ENCODE measurements at places on chromosomes 5 and 9.

DNA sequence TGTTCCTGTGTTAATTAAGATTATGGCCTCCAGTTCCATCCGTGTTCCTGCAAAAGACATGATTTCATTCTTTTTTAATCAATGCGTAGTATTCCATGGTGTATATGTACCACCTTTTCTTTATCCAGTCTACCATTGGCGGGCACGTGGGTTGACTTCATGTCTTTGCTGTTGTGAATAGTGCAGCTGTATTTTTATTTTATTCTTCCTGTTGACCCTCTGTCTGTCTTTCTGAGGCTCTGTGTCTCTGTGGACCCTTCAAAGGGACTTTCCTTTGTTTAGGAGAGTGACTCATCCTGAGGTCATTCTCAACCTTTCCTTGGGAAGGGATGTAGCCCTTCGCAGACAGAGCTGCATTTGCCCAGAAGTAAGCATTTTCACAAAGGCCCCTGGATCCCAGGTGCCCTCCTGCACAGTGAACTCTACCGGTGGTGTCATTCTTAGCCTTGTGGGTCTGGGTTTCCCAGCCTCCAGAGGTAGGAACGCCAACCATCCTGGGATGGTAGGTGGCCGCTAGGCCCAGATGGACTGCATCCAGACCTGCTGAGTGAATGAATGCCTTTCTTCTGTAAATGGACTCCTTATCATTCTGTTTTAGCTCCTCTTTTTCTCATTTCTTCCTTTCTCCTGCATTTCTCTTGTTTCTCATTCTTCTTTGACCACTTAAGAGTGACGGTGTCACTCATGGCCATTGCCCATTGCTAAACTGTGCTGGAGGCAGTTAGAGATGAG lies 22.4 kb downstream of the TRIO start:
- no peak for DNase-seq

- DNase-seq: no peak
These were observed 46.1 kb upstream of the RIC1 start for GRCh38 chr9:5582835-5583195.

DNA sequence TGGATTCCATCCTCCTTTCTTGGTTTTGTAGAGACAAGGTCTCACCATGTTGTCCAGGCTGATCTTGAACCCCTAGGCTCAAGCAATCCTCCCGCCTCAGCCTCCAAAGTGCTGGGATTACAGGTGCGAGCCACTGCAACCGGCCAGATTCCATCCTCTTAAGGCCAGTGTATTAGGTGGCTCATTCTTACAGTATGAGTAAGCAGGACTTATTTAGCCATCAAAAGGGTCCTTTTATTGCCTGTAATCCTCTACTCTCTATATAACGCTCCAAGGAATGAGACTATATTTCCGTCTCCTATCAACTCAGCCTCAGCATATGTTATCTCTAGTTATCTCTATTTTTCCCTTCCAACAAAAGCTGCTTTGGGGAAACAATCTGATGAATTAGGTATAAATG lies 3.0 kb upstream of the ERBIN start:
- DNase-seq: no peak

DNA sequence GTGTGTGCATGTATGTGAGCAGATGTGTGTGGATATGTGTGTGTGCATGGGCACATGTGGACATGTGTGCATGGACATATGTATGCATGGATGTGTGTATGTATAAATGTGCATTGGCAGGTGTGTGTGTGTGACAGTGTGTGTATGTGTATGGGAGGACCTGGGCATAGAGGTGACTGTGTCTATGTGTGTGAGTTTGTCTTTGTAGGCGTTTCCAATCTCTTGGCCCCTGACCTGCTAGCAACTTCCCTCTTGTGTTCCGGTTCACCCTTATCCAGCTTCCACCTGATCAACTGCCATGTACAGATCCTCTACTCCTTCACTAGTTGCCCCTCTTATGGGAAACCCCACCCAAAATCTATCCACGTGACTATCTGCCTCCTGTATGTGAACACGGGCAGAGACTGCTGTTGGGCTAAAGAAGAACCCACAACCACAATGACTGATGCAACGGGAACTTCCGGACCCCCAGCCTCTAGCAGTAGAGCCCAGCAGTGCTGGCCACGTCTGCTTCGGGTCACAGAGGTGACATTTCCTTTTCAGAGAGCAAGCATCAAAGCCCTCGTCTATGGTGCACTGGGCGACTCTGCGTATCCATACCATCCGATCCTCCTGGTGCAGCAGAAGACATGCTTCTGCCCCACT lies 24.9 kb upstream of the GADD45G start:
- DNase-seq: no peak

DNA sequence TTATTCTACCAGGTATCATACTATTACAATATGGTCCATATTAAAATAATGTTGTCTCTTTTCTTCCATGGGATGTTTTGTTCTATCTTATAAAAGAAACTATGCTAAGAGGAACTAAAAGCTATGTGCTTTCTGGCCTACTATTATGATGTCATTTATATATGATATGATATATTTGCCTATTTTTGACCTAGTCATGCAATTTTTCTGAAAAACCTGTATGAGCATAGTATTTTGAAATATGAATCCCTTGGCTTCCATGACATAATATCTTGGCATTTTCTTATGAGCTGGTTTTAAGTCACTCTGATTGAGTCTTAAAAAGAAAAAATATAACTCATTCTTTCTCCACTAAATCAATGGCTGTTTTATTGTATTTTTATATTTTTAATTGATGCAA lies 60.7 kb downstream of the MAN2A1 start:
- no peak for DNase-seq

- DNase-seq: no peak
These were observed 16.2 kb downstream of the PBX3 start for GRCh38 chr9:125763394-125763801.

DNA sequence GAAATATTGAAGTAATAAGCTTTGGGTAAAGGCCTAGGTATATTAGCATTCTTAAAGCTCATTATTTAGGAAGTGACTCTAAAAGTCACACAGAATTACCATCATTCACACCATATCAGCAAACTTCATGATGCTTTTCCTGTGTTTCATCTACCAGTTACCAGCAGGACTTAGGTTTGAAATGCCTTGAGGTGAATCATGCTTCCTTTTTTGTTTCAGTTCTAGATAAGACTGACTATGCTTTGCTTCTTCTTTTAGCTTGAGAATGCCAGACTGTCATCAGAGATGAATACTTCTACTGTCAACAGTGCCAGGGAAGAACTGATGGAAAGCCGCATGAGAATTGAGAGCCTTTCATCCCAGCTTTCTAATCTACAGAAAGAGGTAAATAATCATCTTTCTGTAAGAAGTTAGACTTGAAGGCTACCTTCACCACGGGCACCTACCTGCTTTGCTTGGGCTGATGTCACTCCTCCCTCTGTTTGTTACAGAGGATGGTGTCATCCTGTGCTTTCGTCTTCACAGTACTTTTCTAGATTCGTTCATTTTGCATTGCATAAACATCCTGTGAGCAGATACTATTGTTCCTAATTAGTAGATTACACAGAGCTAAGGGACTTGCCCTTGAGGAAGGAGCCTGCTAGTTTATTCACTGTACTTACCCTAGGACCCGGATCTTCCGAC lies 34.7 kb downstream of the LMNB1 start:
- DNase-seq: no peak

- DNase-seq: no peak
These were observed 481.5 kb downstream of the NFIB start for GRCh38 chr9:13832446-13832845.

DNA sequence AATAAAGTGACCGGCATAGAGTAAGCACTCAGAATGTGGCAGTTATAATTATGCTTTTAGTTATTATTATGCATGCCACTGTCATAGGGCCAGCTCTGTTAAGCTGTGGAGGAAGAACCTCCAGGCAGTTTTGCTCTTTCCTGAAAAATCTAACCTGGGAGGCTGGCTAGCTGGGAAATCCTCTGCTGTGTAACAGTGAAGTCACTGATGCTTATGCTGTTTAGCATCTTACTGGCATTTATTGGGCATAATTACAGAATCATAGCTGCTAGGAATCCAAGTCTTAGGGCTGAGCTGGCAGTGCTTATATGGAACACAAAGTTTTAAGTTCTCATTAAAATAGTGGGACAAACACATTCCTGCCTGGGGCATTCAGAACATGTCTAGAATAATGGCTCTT lies 5.5 kb upstream of the GSN start:
- DNase-seq: no peak

DNA sequence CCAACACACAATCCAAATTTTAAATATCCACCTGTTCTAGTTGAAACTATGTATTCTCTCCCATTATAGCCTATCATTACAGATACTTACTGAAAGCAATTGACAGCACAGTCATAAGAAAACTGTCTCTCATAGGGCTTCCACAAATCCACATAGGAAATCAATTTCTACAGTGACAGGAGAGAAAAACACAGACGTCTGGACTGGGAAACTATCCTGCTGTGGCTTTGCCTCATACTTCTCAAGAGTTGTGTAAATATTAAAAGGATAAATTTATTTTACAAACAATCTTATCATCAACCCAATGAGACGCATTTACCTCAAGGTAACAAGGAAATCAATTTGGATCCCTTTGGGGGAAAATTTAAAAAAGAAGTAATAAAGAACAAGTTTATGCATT lies 517.5 kb downstream of the EFNA5 start:
- DNase-seq: no peak

DNA sequence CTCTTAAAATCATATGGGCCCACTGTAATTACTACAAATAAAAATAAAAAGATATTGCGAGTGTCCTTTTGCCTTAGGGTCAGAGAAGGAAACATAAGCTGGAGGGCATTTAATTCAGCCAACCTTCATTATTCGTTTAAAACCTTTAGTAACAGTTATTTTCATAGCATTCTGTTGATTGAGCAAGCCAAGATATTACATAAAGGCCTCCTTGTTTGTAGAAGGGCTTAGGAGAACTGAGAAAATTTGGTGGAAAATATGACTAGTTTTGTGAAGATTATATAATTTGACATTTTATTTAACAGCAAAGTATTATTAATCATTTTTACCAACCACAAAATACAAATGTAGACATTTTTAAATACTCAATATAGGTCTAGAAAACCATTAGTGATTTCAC lies 62.2 kb downstream of the COX7C start:
- DNase-seq: no peak

DNA sequence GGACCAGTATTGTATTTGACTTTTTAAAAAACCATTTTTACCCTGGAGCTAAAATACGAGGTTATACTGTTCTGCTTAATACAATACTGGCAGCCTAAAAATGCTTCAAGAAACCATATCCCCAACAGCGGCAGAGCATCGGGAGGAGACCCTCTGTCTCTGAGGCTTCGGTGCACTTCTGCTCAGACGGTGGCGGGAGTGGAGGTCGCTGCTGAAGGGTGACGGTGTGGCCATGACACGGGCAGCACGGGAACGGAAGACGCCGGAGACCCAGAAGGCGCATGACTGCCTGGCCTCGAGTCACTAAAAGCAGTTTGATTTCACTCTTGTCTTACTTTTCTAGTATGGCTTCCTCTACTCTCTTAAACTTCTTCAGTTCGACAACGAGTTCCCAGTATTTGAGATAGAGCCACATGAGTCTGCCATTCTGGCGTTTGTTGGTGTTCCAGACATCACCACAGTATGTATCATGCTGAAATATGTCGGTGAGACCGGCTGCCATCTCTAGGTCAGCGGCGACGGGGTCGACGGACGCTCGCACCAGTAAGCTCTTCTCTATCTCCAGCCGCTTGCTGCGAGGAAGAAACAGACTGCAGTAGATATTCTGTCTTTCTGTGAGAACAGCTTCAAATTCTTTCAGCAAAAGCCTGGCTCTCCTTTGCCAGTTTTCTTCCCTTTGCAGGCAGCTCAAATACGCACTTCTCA lies 12.8 kb downstream of the CCDC127 start:
- DNase-seq: no peak

DNA sequence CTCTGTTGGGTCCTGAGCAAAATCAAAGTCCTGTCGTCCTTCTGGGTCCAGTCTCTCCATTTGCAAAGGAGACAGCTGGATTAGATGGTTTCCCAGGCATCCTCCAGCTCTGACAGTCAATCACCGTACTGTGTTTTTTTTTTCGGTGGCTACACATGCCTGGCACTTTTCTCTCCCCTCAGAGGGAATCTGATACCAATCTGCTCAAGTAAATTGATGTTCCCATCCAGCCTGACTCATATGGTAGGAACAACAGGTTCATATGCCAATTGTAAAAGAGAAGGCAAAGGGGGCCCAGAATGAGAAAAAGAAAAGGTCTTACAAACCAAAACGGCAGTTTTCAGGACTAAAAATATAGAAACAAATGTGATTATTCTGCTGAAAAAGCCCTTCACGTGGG lies 1.2 kb downstream of the FBXO10 start:
- no peak for DNase-seq

DNA sequence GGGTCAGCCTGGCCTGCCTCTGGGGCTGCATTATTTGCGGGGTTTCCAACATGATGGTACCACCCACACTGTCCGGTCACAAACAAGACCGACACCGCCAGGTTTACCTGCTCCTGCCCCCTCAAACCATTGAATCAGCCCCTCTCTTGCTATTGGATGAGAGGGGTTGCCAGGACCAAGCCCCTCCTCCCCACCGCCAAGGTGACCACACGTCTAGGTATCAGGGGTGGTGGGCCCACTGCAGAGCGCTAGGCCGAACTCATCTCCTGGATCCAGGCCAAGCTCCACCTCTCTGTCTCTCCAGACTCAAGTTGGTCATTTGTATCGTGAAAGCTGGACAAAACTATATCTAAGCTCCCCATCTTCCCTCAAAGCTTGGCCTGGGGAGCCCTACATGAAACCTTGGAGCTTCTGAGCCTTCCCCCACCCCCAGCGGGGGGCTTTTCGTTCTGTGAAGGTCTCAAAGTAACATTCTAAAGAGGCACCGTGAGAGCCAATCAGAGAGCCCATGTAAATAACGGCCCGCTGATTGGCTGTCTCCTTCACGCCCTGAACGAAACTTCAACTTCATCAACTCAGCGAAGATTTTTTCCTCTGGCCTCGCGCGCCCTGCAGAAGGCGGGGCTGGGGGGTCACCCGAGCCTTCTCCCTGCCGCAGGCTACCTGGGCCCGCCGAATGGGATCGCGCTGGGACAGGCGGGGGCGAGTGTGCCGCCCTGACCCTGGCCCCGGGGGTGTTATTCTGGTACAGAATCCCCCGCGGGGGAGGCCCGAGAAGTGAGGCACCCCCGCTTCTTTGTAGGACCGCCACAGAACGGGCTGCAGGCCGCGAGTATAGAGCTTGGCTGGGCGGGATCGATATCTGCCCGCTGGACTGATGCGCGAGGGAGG lies 49.6 kb upstream of the PSD2 start:
- no peak for DNase-seq

- no peak for DNase-seq
These were observed 43.1 kb downstream of the SPATA31D1 start for GRCh38 chr9:82031538-82032280.

- DNase-seq: no peak
These were observed 222.7 kb downstream of the NR3C1 start for GRCh38 chr5:143180751-143181150.

DNA sequence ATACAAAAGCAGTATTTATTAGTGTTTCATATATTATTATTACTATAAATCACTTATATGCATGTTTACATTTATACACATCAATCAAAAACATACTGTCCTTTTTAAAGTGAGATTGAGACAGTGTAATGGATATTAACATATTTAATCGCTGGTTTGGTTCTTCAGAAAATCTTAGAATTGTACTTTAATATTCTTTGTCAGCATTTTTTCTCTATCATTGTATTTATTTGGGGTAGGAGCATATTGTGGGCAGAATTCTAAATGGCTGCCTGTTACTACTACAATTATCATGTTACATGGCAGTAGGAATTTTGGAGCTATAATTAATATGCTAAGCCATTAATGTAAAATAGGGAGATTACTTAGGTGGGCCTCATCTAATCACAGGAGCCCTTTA lies 722.6 kb downstream of the TLR4 start:
- DNase-seq: no peak

GRCh38 chr9:72462340-72462739 lies 59.1 kb upstream of the TMC1 start:
- no peak for DNase-seq
